ENCODE measurements at places on chromosomes 13 and 19. TPM values are rescaled to one million over a fixed set of nuclear protein-coding genes. Genes with fewer than 3 reads are reported as not detected.
A peak's percentile ranks its signal among the peaks of the same experiment; 100 is the strongest.

The SHD gene
- total RNA-seq: 4.8 TPM

DNA sequence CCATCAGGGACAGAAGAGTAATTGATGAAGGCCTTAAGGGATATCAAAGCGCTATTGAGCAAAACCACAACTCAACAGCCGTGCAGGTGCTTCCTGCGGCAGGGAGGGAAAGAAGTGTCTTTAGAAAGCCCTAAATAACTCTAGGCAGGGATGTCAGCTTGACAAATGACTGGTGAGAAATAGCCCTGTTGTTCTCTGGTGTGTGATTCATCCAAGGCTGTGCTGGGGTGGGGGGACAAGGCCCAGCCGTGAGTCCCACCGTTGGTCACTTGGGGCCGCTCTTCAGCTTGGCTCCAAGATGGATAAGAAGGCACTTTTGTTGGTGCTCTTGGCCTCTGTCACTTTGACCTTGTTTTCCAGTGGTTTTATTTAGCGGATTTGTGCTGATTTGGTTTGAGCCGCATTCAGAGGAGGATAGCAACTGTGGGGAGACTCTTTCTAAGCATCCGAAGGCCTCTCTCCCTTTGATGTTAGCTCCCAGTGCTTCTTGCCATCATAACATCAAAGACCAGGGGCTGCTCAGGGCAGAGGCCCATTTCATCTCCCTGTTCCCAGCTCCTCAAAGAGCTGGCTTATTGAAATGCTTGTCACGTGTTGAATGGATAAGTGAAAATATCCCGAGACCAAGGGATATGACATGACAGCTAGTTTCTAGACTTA lies 130.3 kb upstream of the SERP2 start:
- no peak for DNase-seq

GRCh38 chr13:49831455-49831854 lies 39.0 kb upstream of the KPNA3 start:
- no peak for DNase-seq

- no peak for DNase-seq
These were observed 32.9 kb downstream of the CCDC122 start for GRCh38 chr13:43846496-43847158.

DNA sequence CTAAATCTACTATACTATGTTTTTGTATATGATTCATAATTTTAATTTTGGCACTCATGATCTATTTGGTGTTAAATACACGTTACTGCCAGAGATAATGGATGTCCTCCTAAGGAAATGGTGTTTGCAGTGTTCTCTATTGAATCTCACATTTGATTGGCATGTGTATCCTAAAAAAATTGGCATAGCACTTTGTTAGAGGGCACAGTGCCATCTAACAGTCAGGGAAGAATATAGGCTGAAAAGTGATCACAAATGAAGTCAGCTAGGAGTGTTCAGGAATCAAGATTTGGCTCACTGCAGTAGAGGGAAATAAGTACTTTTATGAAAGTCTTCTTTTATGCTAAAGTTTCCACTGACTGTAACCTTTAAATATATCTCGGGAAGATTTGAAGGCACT lies 624.6 kb downstream of the GPC6 start:
- no peak for DNase-seq

The ZNF420 gene
- 13.6 TPM for total RNA-seq

DNA sequence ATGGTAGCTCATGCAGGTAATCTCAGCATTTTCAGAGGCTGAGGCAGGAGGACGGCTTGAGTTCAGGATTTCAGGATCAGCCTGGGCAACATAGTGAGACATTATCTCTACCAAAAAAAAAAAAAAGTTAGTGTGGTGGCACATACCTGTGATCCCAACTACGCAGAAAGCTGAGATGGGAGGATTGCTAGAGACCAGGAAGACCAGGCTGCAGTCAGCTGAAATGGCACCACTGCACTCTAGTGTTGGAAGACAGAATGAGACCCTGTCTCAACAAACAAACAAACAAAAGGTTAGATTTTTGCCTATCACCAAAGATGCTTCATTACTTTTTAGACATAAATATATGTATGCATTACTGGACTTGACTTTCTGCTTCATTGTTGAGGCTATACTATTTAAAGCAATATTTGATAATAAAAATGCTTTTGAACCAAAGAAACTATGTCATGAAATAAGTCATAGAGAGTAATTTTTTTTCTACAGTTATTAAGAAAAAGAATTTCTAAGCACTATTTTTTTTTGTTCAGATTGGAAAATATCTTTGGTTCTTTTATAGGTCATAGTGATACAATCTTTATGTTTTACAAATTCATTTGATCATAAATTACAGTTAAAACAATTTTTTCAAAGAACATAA lies 1180.1 kb upstream of the ATXN8OS start:
- no peak for DNase-seq

DNA sequence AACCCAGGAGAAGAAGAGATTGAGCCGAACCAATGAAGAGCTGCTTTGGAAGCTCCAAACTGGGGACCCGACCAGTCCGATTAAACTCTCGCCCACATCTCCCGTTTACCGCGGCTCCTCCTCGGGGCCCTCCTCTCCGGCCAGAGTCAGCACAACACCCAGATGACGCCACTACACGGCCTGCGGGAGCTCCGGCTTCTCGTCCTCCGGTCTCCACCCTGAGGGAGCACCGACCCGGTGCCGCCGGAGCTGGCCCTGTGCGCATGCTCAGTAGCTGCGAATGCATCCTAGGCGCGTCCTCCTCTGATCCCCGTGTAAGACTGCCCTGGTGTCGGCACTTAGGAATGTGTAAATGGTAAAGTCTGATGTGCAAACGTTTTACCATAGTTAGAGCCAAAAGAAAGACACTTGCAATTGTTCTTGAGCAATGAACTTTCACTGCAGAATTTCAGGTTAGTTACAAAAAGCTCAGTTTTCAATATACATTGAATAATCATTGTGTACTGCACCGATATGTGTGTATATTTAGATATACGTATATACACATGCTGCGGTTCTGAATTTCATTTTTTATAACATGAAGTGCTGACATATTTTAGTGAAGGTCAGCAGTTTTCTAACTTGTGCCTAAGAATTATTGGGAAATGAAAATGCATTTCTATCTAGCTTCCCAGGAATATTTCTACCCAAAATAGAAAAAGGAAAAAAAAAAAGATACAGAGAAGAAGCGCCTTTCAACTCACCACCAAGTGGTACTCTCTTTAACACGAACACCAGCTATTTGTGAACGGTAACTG lies 92.2 kb downstream of the SLC7A1 start:
- no peak for DNase-seq

- DNase-seq: no peak
These were observed 152.0 kb upstream of the IRS2 start for GRCh38 chr13:109938255-109938936.

The MBOAT7 gene
- total RNA-seq: 113 TPM

The SLC7A10 gene
- total RNA-seq: 0.91 TPM

GRCh38 chr19:31350033-31350692 lies 927 bp upstream of the TSHZ3 start:
- peak; percentile 43 for DNase-seq

- DNase-seq: peak; percentile 45
These were observed 92.4 kb downstream of the STK24 start for GRCh38 chr13:98484289-98485219.

DNA sequence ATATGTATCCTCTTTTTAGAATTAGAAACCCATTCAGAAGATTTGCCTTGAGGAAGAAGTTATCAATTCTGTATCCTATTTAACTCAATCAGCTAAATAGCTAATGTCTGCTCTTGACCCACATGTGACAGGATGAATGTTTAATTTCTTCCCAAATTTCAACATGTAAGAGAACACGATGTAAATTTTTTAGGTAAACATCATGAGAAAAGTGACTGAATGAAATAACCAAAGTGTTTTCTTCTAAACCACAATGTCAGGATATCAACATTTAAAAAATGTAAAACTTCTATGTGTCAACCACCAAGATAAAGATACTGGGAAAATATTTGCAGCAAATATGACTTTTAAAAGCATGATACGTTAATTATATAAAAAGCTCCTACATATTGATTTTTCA lies 302.4 kb downstream of the DCT start:
- DNase-seq: no peak

DNA sequence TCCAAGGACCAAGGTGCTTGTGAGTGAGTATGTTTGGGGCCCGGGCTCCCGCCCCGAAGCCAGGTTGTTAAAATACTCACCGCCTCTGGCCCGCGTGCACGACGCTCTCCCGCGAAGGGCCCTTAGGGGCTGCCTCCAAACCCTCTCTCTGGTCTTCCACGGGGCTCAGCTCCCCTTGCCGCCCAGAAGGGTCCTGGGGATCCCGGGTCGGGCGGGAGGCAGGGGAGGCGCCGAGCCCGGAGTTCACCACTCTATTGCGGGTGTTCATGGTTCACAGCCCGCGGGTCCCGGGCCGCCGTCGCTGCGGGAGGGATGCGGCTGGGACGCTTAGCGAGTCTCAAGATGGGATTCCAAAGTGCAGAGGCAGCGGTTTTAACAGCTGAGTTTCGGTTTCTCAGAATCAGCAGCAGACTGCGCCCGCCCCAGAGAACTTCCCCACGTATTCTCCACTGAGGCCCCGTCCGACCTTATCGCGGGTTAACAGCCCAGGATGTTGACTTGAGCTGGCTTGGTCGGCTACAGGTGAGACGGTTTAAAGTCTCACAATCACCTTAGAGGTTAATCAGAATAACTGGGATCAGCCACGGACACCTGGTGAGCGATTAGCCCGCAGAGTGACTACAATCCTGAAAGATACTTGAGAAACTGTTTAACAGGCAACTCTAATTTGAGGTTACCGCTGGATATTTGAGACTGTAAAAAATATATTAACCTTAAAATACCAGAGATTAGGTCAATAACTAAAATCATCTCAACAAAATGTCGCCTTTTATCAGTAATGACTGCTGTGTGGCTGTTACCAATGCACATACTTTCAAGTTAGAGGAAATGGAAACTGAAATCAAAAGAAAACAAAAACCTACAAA lies at the start of gene EPSTI1:
Gene EPSTI1 (minus strand): TSS at position 344 of the 866 bp plus-strand sequence. CDS start 76 bp downstream, at position 268.
- DNase-seq: peak; percentile 66

DNA sequence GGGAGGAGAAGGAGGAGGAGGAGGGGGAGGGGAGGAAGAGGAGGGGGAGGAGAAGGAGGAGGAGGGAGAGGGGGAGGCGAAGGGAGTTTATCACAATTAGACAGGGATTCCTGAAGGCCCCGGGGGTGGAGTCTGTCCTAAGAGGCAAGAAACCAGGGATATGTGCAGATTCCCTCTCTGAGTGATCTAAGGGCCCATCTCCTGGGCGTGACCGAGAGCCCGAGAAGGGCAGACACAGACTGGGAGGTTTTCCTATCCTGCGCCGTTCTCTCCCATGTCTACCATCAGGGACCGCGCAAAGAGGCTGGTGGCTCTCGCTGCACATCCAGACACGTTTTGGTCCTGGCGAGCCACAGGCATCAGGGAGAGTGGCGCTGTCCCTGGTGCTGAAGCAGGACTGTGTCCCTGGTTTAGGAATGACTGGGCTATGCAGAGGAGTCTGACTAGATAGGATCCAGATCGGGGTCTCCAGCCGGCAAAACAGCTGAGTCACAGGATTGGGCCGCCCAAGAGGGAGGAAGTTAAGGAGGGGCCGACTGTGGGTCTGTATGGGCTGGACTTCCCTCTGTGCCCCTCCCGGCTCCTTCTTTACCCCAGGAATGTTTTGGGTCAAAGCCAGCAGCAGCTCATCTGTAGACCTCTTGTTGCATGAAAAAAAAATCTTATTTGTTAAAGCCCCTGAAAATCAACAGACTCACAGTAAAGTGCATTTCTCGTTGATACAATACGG lies 17.9 kb upstream of the ZNF175 start:
- peak; percentile 76 for DNase-seq

- DNase-seq: no peak
These were observed 14.8 kb downstream of the RABAC1 start for GRCh38 chr19:41944336-41944735.

DNA sequence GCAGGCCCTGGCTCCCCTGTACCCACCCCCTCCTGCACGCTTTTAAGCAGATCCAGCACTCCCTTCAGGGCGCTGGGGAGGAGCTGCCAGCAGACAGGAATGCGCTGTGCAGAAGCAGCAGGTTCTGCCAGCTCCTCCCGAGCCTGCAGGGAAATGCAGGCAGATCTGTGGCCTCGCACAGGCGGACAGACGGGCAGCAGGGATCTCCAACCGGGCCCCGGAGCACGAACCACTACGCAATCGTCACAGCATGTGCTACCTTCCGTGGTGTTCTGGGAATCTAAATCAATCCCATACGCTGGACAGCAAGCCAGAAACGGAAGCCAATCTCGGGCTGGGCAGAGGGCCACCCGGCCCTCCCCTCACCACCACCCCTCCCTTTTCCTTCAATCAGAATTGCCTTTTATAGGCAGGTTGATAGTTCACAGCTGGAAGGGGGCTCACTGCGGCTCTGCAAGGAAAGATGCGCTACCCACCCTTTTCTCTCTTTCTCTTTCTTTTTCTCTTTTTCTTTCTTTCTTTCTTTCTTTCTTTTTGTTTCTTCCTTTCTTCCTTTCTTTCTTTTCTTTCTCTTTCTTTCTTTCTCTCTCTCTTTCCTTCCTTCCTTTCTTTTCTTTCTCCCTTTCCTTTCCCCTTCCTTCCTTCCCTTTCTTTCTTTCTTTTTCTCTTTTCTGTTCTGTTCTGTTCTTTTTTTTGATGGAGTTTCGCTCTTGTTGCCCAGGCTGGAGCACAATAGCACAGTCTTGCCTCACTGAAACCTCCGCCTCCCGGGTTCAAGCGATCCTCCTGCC lies 99.9 kb downstream of the GNG7 start:
- no peak for DNase-seq

GRCh38 chr13:109422161-109422560 lies 364.2 kb downstream of the IRS2 start:
- DNase-seq: no peak

The CYP2S1 gene
- total RNA-seq: 12.8 TPM

GRCh38 chr19:58546019-58546530 lies 2.2 kb downstream of the TRIM28 start:
- no peak for DNase-seq

DNA sequence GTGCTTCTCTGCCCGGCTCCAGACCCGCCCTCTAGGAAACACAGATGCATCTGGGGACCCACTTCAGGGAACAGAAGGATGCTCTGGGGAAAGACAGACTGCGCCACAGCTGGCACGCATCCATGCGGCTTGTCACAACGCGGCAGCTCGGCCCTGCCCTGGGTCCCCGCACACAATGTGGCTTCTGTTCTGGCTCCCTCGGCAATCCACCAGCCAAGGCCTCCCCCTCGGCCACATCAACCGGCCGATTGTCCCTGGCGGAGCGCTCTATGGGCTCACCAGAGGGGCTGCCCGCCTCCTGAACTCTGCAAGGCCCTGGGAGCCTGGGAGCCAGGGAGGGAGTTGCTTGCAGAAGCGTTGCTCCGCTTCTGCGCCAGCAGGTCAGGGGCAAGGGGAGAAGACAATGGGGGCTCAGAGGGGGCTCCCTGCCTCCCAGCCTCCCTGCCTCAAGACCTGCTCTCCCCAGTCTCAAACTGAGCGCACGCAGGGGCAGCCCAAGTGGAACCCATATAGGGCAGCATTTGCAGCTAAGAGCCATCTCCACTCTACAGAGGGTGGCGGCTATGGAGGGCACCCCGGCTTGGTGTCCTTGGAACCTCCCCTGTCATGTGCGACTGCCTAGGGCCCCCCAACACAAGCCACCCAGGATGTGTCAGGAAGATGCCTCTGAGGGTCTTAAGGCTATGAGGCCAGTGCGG lies 37.9 kb downstream of the MLLT1 start:
- DNase-seq: no peak

The ZNF99 gene
- not detected for total RNA-seq

GRCh38 chr13:23845105-23845725 lies 44.0 kb downstream of the MIPEP start:
- no peak for DNase-seq

The LAIR1 gene
- total RNA-seq: 0.92 TPM
